ENCODE measurements at places on chromosomes 7 and 10.
A peak's percentile ranks its signal among the peaks of the same experiment; 100 is the strongest.

DNA sequence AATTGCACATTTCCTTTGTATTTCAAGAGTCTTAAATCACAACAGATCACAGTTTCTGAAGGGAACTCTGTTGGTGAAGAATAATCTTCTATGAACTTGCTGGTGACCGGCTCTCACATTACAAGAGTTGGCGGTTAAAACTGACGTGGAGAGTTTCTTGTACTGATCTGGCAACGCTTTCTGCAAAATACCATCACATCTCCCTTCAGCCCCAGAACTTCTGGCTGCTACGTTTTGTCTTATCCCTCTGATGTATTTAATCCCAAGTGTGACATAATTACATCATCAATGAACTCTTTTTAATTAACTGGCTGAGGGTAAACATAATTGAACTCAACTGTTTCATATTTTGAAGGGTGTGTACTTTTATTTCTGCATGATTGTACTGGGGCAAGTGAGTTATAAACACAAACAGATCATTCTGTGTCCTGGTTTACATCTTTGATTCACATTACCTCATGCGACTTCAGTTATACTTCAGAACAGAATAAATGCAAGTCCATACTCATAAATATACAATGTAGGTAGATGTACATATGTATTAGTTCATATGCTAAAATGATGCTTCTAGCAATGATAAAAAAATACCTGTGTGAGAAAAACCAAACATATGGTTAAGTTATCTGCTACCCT lies 105.1 kb upstream of the NPVF start:
- DNase-seq = no peak

GRCh38 chr7:101112233-101112632 lies 14.7 kb upstream of the SERPINE1 start:
- DNase-seq = no peak

DNA sequence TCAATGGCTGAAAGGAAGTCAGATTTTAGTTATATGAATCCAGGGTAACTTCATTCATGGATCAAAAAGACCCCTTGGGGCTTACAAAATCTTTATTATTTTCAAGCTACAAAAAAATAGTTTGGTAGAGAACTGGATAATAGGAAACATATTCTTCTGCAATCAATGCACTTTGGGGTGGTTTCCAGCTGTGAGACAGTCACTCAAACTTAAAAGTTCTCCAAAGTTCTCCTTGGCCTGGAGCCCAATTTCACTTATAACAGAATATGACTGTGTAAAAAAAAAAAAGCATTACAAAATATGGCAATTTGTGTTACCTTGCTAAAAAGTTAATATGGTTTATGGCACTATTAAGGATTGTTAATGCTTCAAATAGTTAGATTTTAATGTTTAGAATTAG lies 255.5 kb downstream of the AGMO start:
- DNase-seq = no peak

DNA sequence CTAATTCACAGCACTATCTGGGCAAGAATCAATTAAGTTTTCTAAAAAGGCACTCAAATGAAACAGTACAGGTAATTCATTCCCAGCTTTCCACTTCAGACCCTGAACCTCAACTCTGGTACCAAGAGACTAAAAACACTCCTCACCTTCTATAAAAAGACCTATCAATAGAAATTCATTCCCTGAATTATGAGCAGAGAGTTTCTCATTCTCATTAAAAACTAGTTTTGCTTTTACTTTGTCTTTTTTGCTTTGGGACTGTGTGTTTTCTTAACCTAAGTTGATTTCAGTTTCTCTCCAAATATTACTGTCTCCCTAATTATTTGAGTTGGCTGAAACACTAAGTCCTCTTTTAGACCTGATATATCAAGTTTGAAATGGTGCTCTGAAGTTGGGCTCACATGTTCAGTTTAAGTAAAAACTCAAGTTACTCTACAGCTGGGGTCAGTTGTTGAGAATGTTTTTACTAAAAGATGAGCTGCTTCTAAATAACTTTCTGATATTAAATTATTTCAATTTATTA lies 189.5 kb downstream of the JAZF1 start:
- no peak for DNase-seq

GRCh38 chr10:71075759-71076472 lies 136.5 kb upstream of the UNC5B start:
- DNase-seq = no peak

- DNase-seq = no peak
Observed at GRCh38 chr10:117509573-117509972, 33.0 kb upstream of the EMX2 start.

GRCh38 chr10:86434656-86435055 lies 68.1 kb upstream of the GRID1 start:
- no peak for DNase-seq

DNA sequence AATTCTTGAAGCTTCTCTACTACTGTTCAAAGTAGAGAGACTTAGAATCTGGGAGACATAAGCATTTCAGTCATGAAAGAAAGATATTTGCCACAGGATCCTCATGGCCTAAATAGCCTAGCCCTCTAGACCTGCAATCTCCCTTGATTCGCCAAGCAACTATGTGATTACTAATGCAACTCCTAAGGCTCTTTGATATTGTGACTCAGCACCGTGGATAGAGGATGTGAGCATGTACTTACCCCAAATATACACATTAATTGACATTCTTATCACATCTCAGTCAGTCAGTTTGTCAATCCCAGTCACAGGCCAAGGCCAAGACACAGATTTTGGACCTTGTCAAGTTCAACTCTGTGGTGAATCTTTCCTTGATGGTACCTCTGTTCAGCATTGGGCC lies 42.6 kb downstream of the GPR37 start:
- no peak for DNase-seq

- peak; percentile 94 for DNase-seq
Observed at GRCh38 chr10:119253433-119254174, 46.2 kb downstream of the GRK5 start.

DNA sequence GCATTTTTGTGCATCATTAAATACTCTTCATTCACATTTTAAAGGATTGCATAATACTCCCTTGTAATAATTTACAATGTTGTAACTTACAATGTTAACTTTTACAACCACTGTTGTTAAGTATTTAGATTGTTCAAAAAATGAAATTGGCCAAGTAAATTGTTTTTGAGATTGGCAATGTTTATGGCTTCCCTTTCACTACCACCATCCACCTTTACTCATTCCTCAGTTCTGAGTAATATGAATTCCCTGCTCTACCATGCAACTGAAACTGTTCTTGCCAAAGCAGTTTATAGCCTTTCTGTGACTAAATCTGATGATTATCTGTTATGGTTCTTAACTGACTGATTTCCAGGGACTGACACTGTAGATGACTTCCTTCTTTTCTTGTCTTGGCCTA lies 80.5 kb upstream of the TMEM106B start:
- DNase-seq = no peak

GRCh38 chr10:129869596-129870473 lies 94.2 kb downstream of the EBF3 start:
- no peak for DNase-seq

DNA sequence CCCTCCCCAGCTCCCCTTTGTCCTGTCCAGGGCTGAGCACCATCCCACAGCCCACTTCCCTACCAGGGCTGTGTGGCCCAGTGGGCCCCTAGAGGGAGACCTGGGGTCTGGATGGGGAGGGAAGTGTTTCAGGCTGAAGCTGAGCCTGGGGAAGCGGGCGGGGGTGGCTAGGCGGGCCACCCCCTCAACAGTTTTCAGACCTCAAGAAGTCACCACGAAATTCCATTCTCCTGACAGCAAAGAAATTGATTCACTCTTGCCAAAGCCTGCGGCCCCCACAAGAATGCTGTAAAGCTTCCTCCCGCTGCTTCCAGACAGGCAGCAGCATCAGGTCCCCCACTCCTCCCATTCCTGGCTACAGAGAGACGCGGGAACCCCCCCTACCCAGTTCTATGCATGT lies 2.5 kb upstream of the LFNG start:
- no peak for DNase-seq

GRCh38 chr10:62047960-62048383 lies 146.5 kb downstream of the ARID5B start:
- DNase-seq = no peak

- no peak for DNase-seq
Observed at GRCh38 chr7:51591223-51591622, 274.6 kb upstream of the COBL start.

DNA sequence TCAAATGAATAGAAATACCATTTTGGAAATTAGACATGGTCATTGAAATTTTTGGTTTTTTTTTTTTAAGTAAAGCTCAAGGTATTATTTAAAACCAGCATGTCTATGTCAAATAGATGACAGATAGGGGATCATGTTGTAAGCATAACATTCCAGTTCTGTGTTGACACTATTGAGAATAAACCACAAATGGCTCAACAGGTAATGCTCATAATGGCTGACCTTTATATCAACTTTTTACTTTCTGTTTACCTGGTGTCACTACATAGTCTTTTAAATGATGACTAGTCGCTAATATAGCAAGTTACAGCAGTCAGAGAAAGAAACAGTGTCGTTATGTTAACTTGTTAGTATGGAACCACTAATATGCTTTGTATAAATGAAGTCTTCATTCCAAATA lies 616.0 kb downstream of the GATA3 start:
- no peak for DNase-seq

- no peak for DNase-seq
Observed at GRCh38 chr7:137667633-137668387, 179.0 kb downstream of the DGKI start.

GRCh38 chr10:31908157-31908556 lies 20.5 kb downstream of the ARHGAP12 start:
- peak; percentile 28 for DNase-seq

DNA sequence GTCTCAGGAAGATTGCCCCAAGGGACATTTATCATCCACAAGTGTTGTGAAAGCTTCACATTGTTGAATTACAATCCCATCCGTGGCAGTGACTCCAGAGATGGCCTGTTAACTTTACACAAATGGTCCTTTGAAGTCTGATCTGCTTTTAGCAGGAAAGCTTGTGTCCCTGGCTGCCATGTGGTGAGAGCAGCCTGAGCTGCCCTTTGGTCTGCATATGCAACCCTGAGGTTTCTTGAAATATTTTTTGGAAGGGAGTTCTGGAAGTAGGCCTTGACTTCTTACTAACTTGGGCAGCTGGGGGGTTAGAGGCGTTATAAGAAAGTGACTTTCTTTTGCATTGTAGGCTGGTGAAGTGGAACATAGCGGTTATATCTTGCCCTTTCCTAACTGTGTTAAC lies 41.3 kb upstream of the FAM180A start:
- no peak for DNase-seq

GRCh38 chr10:78297997-78298396 lies 264.3 kb downstream of the RPS24 start:
- no peak for DNase-seq

- no peak for DNase-seq
Observed at GRCh38 chr10:107444443-107444842, 279.9 kb upstream of the SORCS1 start.

DNA sequence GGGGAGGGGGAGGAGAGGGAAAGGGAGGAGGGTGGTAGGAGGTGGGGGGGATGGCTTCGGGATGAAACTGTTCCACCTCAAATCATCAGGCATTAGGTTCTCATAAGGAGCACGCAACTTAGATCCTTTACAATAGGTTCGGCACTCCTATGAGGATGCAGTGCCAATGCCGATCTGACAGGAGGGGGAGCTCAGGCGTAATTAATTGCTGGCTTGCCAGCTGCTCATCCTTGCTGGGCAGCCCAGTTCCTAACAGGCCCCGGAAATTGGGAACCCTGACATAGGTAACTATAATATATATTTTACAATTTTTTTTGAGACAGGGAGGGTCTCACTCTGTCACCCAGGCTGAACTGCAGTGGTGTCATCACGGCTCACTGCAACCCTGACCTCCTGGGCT lies 118.8 kb upstream of the SFMBT2 start:
- no peak for DNase-seq

GRCh38 chr10:114998993-114999392 lies 61.0 kb downstream of the TRUB1 start:
- DNase-seq = no peak

DNA sequence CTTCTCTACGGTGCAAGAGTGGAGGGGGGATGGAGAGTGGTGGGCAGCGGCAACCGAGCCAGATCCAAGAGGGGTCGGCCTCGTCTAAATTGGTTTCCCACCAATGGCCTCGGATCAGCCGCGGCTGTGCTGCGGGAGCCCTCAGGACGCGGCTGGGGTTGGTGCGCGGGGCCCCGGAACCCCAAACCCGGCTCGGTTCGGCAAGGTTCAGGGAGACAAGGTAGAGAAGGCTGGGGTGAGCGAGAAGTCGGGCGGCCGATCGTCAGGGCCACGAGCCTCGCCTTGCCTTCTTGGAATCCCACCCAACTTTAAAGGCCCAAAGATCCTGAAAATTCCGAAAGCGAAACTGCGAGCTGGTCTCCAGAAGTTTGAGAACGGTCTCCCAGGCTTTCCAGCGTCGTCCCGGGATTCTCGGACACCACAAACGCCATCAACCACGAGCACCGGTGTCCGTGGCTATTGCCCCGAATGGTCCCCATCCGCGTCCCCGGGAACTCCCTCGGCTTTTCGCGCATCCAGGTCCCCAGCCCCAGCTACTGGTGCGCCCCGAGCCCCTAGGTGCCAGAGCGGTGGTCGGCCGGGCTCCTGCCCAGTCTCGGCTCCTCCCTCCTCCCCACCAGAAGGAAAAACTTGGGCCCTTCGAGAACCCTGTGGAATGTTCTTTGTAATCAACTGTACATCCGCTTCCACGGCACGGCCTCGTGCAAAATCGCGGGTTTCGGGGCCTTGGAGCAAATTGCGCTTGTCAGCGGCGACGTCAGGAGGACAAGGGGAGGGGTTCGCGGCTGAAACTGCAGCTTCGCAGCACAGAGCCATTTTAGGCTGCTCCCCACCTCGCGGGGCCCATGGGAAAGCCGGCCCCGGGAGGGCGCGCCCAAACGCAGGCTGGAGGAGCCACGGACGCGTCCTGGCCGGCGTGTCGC lies 3.2 kb downstream of the SFMBT2 start:
- peak; percentile 74 for DNase-seq

GRCh38 chr7:12650080-12650479 lies 37.4 kb upstream of the ARL4A start:
- DNase-seq = no peak

GRCh38 chr7:114481999-114482398 lies 67.4 kb downstream of the FOXP2 start:
- no peak for DNase-seq

GRCh38 chr10:14247377-14248116 lies 83.2 kb downstream of the FRMD4A start:
- DNase-seq = peak; percentile 20

GRCh38 chr7:112404321-112404720 lies 45.9 kb upstream of the IFRD1 start:
- DNase-seq = no peak

DNA sequence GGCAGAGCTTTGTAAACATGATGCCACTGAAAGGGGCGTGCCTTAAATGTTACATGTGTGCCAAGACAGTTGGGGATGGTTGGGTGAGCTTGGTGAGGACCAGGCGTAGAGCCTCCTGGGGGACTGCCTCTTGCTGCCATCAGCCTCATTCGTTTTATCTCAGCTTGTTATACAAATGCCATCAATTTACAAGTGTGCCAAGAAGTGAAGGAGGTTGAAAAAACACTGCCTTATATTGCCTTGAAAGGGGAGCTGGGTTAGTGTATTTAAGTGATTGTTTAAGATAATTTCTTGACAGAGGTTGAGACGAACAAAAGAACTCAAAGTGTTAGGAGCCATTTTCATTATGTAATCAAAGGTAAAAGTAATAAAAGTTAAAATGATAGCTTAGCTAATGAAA lies 354.7 kb downstream of the PHTF2 start:
- no peak for DNase-seq

- DNase-seq = no peak
Observed at GRCh38 chr7:134773164-134773563, 6.3 kb upstream of the CALD1 start.

Data from muscle of back (tissue), 13 donors.